Activated naive CD4-positive, alpha-beta T cell treated with anti-CD3 and anti-CD28 coated beads for 36 hours (primary cell): ENCODE measurements at places on chromosomes 6 and 20.
A peak's percentile ranks its signal among the peaks of the same experiment; 100 is the strongest.

- H3K4me1 ChIP-seq = no peaks in the 10 kb centered on the region
Measured at GRCh38 chr6:161489626-161490306, 215.9 kb upstream of the AGPAT4 start.

GRCh38 chr6:136146130-136146529 is 104.0 kb downstream of the MTFR2 start:
- H3K4me3 ChIP-seq = no peak overlapping the region
- no peak overlapping the region for H3K27ac ChIP-seq
- no peak for DNase-seq
- H3K27me3 ChIP-seq = peaks cover 2% of the 10 kb centered on the region
- peaks cover 5% of the 10 kb centered on the region for H3K36me3 ChIP-seq

GRCh38 chr20:32370897-32371296 is 12.8 kb downstream of the ASXL1 start:
- no peak for DNase-seq
- H3K4me1 ChIP-seq = peaks cover 34% of the 10 kb centered on the region
- H3K27me3 ChIP-seq = no peaks in the 10 kb centered on the region
- H3K4me3 ChIP-seq = no peak overlapping the region
- peaks cover 31% of the 10 kb centered on the region for H3K36me3 ChIP-seq

DNA sequence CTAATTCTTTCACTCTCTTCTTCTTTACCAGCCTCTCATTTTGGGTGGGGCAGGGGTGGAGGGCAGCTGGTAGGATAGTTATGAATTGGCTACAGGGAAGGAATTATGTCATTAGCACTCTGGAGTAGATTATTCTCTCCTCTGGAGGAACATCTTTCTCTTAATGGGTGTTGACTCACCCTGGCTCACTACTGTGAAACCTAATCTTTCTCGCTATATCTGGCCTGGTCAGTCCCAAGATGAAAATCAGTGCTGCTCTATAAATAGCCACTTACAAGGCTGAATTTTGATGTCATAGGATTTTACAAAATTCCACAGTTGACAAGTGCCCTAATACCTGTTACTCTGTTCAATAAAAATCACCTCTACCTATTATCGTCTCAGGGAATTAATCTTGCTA is 151.3 kb downstream of the COL9A1 start:
- H3K4me1 ChIP-seq = no peaks in the 10 kb centered on the region
- H3K27ac ChIP-seq = no peak overlapping the region
- no peak overlapping the region for H3K4me3 ChIP-seq
- peaks cover 5% of the 10 kb centered on the region for H3K27me3 ChIP-seq
- no peaks in the 10 kb centered on the region for H3K36me3 ChIP-seq

GRCh38 chr20:57030611-57031600 is 235.5 kb downstream of the BMP7 start:
- peaks cover 28% of the 10 kb centered on the region for H3K27me3 ChIP-seq
- no peak for DNase-seq
- no peak overlapping the region for H3K4me3 ChIP-seq
- no peak overlapping the region for H3K27ac ChIP-seq

DNA sequence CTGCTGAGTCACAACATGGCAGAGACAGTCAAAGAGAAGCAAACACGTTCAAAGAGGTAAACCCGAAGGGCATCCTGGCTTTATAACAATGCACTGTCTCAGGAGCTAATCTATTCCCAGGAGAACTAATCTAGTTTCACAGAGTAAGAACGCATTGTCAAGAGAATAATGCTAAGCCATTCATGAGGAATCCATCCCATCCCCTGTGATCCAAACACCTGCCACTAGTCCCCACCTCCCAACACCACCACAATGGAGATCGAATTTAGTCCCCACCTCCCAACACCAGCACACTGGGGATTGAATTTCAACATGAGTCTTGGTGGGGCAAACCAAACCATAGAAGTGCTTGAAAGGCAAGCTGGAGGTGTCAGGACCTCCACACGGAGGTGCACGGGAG is 231.5 kb upstream of the ID4 start:
- no peaks in the 10 kb centered on the region for H3K4me1 ChIP-seq
- DNase-seq = no peak
- H3K36me3 ChIP-seq = no peaks in the 10 kb centered on the region

- no peaks in the 10 kb centered on the region for H3K27me3 ChIP-seq
- peak overlapping the region; percentile 91 for H3K27ac ChIP-seq
- H3K36me3 ChIP-seq = peaks cover 36% of the 10 kb centered on the region
- H3K4me3 ChIP-seq = peak overlapping the region; percentile 90
- H3K4me1 ChIP-seq = peaks cover 35% of the 10 kb centered on the region
Measured at GRCh38 chr20:3887876-3888620, 1.1 kb upstream of the PANK2 start.

- H3K4me1 ChIP-seq = peaks cover 66% of the 10 kb centered on the region
- no peaks in the 10 kb centered on the region for H3K27me3 ChIP-seq
- no peak overlapping the region for H3K4me3 ChIP-seq
- H3K36me3 ChIP-seq = peaks cover 46% of the 10 kb centered on the region
Measured at GRCh38 chr6:20409427-20409971, 7.8 kb downstream of the E2F3 start.
